ENCODE measurements at places on chromosomes 12 and 14.

GRCh38 chr12:45407981-45408728 lies 192.3 kb downstream of the ANO6 start:
- DNase-seq: no peak

DNA sequence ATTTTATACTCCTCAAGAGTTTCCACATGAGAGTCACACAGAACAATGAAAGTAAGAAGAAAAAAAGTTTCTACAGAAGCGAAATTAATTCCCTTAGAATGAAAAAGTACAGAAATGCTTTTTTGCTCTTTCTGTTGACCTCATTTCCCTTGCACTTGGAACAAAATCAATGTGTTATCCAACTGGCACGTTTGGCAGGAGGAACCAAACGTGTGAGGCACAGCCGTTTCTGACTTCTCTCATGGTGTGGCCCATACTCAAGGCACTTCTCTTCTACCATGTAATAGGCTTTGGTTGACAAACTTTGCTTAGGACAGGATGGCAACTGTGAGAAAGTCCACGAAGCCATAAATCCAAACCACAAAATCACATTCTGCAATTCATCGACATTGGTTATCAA lies 297.0 kb downstream of the FUT8 start:
- DNase-seq: no peak

DNA sequence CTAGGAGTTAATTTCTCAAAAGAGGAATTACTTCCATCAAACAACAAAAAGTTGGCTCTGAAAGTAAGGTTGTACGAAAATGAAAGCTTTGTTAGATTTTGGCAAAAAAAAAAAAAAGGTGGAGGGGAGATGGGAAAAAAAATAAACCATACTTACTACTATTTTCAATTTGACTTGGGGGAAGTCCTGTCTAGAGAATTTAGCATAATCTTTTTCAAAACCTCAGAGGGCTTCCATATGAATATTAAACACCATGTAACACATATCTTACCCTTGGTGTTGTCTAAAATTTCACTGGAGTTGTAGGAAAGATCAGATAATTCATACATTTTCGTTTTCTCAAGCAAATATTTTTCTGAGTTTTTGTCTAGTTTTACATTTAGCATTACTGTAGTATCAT lies 17.5 kb downstream of the GRIP1 start:
- DNase-seq: no peak

DNA sequence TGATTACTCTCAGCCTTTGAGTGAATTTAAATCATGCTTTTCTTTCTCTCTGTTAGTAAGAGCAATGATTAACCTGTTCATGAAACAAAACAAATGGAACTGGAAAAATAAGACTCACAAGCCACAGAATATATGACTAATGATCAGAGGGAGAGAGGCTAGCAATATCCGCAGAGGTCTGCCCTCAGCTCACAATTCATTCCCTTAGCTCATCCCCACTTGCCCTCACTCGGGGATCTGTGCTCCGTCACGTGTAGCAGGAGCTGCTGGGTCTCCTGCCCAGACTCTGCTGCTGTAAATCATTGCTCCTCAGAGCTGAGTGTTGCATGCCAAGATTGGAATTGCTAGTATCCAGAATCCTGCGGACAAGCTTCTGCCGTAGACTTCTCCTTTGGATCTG lies 53.1 kb upstream of the GNG2 start:
- DNase-seq: no peak

- DNase-seq: no peak
Measured at GRCh38 chr14:64992328-64992885, 5.7 kb downstream of the FNTB start.

GRCh38 chr14:99519347-99519881 lies 38.2 kb downstream of the CCNK start:
- no peak for DNase-seq

- no peak for DNase-seq
Measured at GRCh38 chr12:26434299-26435068, 239.1 kb downstream of the SSPN start.

DNA sequence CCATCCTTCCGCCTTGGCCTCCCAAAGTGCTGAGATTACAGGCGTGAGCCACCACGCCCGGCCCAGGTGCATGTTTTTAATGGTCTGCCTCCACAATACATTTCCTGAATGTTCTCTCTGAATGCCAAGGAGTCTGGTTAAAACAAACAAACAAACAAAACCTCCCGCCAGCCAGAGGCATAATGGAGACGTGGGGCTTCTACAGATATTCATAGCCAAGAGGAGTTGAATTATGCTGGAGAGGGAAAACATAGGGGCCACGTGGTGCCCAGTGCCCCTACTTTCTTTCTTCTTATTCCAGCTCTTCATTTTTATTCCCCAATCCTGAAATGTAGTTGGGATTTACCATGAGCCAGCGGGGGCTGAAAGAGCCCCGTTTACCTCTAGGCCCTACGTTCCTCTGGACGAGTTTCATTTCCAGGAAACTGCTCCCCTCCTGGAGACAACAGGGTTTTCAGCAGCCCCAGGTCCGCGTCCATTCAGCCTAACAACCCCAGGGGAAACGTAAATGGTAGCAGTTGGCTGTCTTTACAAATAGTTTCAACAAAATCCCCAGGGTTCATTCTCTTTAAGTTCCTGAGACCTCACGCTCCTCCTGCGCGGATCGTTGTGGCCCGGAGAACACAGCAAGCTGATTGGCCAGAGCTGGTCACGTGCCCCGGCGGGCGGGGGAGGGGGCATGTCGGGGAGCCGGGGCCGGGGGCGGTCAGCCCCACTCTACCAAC lies 108.5 kb upstream of the ESRRB start:
- DNase-seq: peak; percentile 11

DNA sequence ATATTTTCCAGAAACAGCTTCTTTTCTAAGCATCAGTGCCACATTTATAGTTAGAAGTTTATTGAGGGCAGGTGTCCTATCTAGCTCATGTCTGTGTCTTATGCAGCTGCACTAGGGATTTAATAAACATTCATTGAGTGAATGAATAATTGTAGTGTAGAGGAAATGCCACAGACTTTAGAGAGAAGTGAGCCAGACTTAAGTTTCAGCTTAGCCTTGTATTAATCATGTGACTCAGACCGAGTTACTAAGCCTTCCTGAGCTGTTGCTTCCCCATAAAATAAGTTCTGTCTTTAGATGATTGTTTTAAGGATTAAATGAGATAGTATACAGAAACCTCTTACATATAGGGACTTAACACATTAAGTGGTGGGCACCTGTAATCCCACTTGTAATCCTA lies 236.1 kb upstream of the DDHD1 start:
- DNase-seq: no peak

DNA sequence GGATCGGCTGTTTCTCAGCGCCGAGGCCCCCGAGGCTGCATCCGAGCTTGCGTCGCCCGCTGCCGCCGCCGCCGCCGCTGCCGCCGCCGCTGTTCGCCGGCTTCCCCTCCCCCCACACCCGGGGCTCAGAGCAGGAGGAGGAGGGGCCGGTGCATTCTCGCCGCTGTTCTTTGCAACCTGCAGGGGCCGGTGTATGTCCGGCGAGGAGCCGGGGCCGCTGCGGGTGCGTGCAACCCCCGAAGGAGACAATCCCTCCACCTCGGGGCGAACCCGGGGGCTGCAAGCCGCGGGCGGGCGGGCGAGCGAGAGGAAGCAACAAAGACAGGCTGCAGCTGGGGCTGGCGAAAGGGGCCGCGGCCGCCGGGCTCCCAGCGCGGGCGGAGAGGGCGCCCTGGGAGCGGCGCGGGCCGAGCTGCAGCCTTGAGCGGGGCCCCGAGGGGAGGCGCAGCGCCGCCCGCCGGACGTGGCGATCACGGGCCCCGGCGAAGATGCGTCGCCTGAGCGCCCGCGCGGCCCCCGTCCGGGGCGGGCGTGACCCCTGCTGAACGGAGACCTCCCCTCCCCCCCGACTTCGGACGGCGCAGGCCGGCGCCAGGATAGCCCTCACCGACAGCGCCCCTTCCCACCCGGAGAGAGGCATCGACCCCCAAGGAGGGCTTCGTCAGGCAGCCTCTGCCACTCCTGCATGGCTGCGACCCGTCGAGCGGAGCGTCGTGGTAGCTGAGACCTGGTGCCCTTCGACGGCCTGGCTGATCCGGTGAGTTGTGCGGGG lies 702 bp downstream of the FAM222A start:
- peak; percentile 50 for DNase-seq

DNA sequence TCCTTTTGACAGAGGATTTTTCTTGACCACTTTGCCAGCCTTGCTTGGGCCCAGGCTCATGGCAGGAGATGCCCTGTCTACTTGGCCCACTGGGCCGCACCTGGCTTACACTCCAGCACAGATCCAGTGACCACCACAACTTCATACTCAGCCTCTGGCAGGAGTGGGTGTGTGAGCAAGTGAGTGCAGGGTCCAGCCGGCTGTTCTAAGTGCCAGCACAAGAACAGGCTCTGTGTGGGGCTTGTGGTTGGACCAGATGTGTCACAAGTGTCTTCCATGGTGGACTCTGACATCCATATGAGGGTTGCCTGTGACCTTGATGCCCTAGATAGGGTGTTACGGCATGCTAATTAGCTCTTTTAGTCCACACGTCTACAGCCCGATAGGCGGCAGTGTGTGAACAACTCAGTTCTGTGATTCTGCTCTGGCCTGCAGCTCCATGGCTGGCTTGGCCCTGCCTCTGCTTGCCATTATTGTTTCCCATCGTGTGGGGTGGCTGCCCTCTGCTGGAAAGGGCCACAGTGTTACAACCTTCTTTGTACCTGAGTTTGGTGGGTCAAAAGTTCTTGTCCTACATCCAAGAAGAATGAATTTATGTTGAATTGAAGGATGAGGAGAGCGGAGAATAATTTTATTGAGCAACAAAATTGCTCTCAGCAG lies 1089.1 kb downstream of the SLC6A15 start:
- no peak for DNase-seq

GRCh38 chr12:127779301-127780045 lies 487.5 kb upstream of the TMEM132C start:
- no peak for DNase-seq

DNA sequence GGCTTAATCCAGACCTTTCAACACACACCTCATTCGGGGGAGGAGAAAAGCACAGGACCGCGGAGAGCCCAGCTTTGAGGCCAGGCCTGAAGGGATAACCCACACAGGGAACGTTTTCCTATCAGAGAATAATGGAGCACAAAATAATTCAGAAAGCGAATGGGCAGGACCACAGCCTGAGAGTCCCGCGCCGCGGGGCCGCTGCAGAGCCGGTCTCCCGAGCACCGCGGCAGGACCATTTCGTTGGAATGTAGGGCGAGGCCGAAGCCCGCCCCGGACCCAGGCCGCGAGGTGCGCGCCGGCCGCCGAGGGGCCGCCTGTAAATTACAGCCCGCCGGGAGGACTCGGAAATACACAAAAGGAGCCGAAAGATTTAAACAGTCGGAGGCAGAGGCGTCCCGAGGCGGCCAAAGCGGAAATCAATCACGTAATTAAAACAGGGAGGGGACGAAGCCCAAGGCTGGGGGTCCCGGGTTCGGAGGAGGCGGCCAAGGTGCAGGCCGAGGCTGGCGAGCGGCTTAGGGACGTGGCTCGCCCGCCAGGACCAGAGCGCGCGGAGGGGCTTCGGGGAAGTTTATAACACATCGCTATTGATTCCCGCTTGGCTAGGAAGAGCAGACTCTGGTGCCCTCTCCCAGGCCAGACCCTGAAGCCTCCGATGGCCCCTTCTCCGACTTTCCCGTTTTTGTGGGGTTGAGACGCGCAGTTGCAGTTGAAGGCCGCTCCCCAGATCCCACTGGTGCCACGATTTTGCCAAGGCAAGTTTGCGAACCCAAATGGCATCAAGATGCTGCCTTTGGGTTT lies 6.3 kb upstream of the HOXC4 start:
- DNase-seq: no peak

- no peak for DNase-seq
Measured at GRCh38 chr14:90842726-90843125, 26.5 kb upstream of the TTC7B start.

GRCh38 chr14:102392506-102392905 lies 29.8 kb downstream of the TECPR2 start:
- no peak for DNase-seq

DNA sequence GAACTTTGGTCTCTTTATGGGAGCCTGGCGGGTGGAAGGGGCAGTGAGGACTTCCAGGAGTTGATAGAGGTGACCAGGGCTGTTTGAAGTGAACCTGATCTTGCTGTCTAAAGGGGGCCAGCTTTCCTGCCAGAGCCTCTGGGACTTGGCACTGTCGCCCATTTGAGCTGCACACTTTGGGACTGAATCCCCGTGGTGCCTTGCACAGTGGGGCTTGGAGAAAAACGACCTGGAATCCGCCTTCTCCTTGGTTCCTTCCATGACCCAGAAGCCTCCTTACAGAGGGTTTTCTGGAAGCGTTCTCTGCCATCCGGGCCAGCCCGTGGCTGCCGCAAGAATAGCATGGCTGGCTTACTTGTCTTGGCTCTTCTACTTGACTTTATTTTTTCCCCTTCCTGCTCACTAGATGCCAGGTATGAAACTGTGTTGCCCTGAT lies 2.0 kb downstream of the RFLNA start:
- DNase-seq: no peak

GRCh38 chr12:99431203-99431602 lies 216.3 kb upstream of the GARIN6 start:
- DNase-seq: no peak

GRCh38 chr12:132124766-132125425 lies 19.2 kb downstream of the DDX51 start:
- no peak for DNase-seq

DNA sequence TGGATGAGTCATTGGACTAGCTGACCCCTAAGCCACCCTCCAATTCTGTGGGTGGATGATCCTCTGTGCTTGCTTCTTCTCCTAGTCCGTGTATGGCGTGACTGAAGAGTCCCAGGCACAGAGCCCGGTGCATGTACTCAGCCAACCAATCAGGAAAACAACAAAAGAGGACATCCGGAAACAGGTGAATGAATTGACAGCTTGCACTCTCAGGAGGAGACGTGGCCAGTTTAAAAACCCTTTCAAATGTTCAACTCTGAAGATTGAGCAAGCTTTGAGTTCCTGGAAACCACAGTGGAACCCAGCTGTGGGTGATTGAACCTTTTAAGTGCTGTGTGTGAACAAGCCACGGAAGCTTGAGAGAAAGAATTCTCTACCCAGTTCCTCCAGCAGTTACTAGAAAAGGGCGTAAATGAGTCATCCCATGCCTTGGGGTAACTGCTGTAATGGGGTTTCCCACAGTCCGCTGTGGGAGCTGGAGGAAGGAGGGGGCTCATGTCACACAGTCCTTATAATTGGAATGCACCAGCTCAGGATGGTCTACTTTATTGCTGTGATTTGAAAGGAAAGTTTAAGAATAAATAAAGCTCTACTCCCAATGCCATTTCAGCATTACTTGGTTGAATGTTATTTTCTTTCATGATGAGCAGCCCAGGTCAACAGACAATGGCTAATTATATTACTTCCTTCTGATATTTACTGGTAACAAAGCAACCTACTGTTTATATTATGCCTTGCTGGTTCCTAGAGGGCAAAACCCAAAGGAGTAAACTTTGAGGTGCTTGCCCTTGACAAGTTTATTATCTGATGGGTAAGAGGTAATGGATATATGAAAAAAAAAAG lies 417.0 kb downstream of the DPF3 start:
- peak; percentile 64 for DNase-seq

- no peak for DNase-seq
Measured at GRCh38 chr12:85281636-85282312, 1.8 kb downstream of the ALX1 start.

GRCh38 chr14:59130462-59130861 lies 58.0 kb upstream of the DAAM1 start:
- no peak for DNase-seq

- no peak for DNase-seq
Measured at GRCh38 chr12:80966001-80966400, 28.3 kb upstream of the LIN7A start.

- DNase-seq: no peak
Measured at GRCh38 chr12:69130064-69130463, 109.3 kb upstream of the CPSF6 start.
